ENCODE measurements at places on chromosomes 2 and 18. TPM values are rescaled to one million over a fixed set of nuclear protein-coding genes. Genes with fewer than 3 reads are reported as not detected.

DNA sequence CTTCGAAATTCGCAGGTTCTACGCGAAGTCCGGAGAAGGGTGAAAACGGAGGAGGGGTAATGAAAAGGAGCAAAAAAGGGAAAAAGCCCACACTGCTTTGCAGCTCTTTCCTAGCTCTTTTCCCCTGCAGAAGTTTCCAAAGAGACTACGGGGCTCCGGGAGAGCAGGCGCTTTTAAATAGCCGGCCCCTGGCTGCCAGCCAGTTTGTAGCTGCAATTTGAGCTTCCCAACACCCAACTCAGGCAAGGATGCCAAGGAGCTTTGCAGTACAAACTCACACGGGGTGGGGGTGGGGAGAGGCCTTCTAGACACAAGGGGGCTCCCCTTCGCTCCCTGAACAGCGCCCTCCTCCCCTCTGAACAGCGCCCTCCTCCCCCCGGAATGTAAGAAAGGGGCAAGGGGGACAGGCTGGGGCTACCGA, at the start of gene IGFBP5:
Gene IGFBP5, minus strand, starts transcription at position 149 of the 421 bp plus-strand sequence. CDS start 774 bp downstream, outside the sequence.
- peak within 1 kb of the TSS; percentile 86 for H3K4me3 ChIP-seq
- DNase-seq, result peak; percentile 55
- H3K27me3 ChIP-seq, result no peaks in the 10 kb centered on the region
- H3K4me1 ChIP-seq, result peaks cover 8% of the 10 kb centered on the region

DNA sequence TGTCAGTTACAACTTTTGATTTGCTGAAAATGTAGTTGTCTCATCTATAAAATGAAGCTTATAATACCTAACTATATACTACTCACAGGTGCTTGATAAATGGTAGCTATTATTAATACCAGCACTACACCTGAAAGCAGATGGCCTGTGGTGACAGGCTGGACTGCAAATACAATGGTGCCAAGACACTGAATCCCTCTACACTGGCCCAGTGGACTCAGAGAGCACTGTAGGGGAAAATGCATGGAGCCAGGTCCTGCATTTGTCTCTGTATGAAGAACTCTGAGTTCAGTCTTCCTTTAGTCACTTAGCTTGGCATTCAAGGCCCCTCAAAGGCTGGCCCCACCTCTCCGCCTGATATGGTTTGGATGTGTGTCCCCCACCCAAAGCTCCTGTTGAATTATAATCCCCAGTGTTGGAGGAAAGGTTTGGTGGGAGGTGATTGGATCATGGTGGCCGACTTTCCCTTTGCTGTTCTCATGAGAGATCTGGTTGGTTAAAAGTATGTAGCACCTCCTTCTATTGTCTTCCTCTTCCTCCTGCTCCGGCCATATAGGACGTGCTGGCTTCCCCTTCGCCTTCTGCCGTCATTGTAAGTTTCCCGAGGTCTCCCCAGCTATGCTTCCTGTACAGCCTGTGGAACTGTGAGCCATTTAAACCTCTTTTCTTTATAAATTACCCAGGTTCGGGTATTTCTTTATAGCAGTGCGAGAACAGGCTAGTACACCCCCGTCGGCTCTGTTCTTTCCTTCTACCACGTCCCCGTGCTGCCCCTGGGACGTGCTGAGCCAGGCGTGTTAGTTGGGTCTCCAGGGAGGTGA, 11.1 kb upstream of the NTSR2 start:
- H3K36me3 ChIP-seq, result no peaks in the 10 kb centered on the region
- H3K27me3 ChIP-seq, result no peaks in the 10 kb centered on the region
- no peak overlapping the region for H3K27ac ChIP-seq
- no peak for DNase-seq
- no peak overlapping the region for H3K4me3 ChIP-seq

- no peak overlapping the region for H3K27ac ChIP-seq
- H3K36me3 ChIP-seq, result no peaks in the 10 kb centered on the region
- DNase-seq, result no peak
- H3K27me3 ChIP-seq, result no peaks in the 10 kb centered on the region
- H3K4me3 ChIP-seq, result no peak overlapping the region
These were observed 69.2 kb downstream of the RNF152 start for GRCh38 chr18:61823595-61823994.

Gene IRS1
- 23.1 TPM for total RNA-seq

DNA sequence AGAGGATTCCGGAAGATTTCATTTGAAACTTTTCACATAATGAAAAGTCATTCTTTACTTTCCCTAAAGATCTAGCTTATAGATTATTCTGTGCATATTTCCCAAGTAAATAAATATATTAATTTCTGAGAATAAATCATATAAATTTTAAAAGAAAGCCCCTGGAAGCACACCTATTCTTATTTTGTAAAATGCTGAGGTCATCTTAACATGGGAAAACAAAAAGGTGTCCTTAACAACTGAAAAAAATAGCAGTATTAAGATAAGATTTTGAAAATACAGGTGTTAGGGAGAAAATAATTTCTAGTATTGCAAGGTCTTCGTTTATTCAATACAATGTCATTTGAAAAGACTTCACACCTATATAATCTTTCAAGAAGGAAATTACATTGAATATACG, 567.5 kb upstream of the CHAC2 start:
- H3K27ac ChIP-seq, result no peak overlapping the region
- no peaks in the 10 kb centered on the region for H3K27me3 ChIP-seq
- no peak overlapping the region for H3K4me3 ChIP-seq
- H3K36me3 ChIP-seq, result no peaks in the 10 kb centered on the region

DNA sequence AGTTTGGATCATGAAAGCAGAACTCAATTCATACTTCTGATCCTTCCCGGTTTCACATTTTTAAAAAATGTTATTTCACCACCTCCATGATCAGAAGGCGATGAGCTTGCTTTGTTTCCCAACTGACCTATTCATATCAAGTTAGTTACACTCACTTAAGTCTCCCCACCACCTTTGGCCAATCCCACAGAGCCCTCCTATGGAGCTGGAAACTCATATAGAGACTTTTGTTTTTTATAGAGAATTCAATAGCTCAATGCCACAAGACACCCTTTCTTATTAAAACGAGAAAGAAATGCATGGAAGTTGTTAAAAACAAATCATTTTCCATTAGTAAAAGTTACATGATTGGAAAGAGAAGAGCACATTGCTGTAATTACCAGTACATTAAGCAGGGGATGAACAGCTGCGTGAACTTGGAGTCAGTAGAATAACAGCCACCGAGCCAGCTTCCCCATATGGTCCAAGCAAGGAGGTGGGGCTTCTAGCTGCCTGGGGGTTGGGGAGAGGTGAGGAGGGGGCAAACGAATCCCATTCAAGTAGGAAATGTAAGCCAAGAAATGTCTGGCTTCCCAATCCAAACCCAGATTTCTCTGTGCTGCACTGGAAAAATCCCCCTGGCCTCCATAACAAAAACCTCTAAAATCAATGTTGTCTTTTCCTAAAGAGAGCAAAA, 614.5 kb downstream of the IRS1 start:
- no peaks in the 10 kb centered on the region for H3K27me3 ChIP-seq
- no peak overlapping the region for H3K27ac ChIP-seq
- no peaks in the 10 kb centered on the region for H3K36me3 ChIP-seq
- no peak overlapping the region for H3K4me3 ChIP-seq

- no peaks in the 10 kb centered on the region for H3K4me1 ChIP-seq
- H3K36me3 ChIP-seq, result no peaks in the 10 kb centered on the region
- no peak for DNase-seq
These were observed 9.1 kb downstream of the ARHGAP28 start for GRCh38 chr18:6738622-6739021.

Gene GALR1
- total RNA-seq, result 0.28 TPM

Gene REG3A
- 2.8 TPM for total RNA-seq

DNA sequence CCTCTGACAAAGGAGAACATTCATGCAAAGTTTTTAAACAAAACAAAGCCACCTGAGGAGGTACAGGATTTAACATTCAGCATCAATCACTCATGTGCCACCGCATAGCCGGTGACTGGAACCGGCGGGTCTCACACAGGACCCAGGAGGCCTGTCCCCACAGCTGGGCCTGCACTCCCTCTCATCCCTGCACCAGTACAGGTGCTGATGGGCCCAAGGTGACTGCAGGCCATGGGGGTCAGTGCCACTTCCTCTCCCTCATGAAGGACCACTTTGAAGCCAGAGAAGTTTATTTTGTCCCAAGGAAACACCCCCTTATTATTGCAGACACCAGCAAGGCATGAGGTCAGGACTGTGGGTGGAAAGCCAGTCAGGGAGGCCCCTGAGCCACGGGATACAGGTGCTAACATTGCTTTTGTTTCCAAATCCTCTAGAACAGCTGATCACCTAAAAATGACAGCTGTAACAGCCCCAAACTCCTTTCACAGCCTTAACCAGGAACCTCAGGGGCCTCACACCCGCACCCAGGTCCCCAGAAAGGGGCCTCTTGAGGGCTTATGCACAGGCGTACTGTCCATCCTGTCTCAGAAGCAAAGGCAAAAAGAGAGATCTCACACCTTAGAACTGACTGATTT, 14.0 kb downstream of the PARD6G start:
- H3K4me3 ChIP-seq, result no peak overlapping the region
- H3K27ac ChIP-seq, result no peak overlapping the region
- no peaks in the 10 kb centered on the region for H3K27me3 ChIP-seq
- no peaks in the 10 kb centered on the region for H3K36me3 ChIP-seq
- no peak for DNase-seq
- no peaks in the 10 kb centered on the region for H3K4me1 ChIP-seq

Data from thoracic aorta (tissue), 2 donors.